ENCODE measurements at places on chromosomes 7 and 10.

DNA sequence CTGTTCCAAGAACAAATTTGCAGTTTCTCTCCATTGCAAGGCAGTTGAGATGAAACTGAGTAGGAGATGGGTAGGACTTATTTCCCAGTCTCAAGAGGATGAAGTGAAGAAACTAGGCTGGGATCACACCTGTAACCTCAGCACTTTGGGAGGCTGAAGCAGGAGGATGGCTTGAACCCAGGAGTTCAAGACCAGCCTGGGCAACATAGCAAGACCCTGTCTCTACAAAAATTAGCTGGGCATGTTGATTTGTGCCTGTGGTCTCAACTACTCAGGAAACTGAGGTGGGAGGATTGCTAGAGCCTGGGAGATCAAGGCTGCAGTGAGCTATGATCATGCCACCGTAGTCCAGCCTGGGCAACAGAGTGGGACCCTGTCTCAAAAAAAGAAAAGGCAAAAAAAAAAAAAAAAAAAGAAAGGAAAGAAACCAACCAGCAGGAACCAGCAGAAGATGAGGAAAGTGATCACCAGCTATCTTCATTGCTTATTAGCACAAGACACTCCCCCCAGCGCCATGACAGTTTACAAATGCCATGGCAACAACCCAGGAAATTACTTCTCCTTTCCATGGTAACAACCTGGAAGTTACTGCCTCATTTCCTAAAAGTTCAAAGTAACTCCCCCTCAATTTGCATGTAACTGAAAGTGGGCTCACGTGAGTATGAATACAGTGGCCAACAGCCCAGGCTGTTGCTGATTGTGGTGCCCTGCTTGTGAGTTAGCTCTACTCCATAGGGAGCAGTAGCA lies 18.3 kb upstream of the ST8SIA6 start:
- DNase-seq = no peak

- DNase-seq = no peak
These were observed 482.5 kb upstream of the AUTS2 start for GRCh38 chr7:69115788-69116187.

- no peak for DNase-seq
These were observed 178.0 kb upstream of the IGFBP3 start for GRCh38 chr7:46099076-46099475.

- no peak for DNase-seq
These were observed 294.9 kb downstream of the GLRX3 start for GRCh38 chr10:130430852-130431704.

DNA sequence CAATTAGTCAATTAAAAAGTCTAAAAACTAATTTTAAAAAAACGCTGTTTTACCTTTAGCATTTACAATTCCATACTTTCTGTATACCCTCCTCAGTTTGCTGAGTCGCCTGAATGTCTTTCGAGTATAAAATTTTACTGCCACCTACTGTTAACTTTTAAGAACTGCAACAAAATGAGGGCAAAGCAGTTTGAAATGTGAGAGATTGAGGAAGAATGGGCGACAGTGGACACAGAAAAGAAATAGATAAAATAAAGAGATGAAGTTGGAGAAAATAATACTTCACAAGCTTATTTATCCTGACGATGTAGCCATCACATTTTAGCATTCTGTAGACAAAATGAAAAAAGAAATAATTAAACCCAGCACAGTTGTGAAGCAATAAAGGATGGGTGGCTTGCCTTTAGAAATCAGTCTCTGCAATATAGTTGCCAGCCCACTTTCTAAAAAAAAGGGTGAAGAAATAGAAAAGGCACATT lies 110.8 kb upstream of the PTN start:
- no peak for DNase-seq

- DNase-seq = no peak
These were observed 242.8 kb downstream of the KLF6 start for GRCh38 chr10:3542185-3542611.

GRCh38 chr10:82150123-82150900 lies 275.3 kb downstream of the NRG3 start:
- no peak for DNase-seq

DNA sequence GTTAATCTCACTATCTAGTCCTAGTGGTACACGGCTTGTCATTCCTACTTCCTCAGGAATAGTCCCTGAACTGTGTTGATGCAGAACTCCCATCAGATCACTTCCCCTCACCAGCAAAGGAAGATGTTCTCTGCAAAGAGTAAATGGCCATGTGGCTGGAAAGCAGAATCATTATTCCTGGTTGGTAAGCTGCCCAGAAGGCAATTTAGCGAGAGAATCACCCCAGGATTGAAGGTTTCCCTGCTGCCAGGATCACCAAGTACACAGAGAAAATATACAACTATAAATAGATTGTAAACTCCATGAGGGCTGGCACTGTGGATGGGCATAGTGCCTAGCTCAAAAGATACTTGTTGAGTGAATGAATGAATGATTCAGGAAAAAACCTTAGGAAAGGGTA lies 115.0 kb downstream of the GFRA1 start:
- no peak for DNase-seq

DNA sequence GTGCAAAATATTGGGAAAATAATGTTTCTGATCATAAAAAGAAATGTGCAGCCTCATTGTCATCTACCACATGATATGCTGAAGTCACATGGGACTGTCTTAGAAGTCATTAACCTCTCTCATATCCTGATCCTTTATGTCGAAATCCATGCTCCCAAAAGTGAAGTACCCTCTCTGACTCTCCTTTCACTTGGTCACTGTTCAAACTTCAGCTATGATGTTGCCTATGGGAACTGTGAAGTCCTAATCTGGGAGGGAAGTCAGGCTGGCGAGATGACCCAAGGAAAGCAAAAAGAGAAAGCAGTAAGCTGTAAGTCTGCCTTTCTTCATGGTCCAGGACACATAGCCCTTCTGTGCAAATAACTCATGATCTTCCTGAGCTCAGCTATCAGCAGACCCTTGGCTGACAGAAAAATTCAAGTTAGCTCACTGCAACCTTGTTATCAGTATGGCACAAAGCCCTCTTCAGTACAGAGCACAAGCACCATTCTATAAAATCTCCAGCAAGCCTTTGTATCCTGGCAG lies 29.5 kb downstream of the WASL start:
- DNase-seq = no peak

DNA sequence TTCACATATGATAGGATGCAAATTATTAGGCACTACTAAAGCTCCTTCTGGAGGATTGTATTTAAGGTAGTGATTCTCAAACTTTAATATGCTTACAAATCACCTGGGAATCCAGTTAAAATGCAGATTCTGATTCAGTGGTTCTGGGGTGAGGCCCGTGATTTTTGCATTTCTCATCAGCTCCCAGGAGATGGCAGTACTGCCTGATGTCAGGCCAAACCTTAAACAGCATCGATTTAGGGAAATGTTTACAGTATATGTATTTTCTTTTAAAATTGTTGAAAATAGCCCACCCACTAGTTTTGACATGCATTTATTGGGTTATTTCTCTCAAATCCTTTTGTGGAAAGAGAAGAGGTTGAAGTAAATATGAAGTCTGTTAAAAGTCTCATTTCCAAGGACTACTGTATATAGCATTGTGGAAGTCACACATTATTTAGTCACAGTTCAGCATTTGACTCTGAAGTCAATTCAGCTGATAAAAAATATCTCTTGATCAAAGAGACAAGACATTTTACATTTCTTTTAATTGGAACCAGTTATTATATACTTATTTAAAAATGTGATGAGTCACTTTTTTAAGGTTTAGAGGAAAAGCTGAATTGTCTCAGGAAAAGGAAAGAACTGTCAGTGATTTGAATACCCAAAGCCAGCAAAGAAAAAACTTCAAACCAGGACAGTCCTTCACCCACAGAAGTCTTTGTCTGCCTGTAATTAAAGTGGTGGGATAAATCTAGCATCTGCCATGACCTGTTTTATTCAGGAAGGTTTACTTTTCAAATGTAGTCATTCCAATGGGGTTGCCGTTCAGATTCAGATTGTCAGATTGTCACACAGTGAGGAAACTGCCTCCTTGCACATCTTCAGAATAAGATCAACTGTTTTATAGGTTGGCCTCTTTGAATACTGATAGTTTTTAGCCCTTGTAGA lies 21.1 kb upstream of the HBP1 start:
- DNase-seq = no peak

- no peak for DNase-seq
These were observed 169.1 kb downstream of the LRRN3 start for GRCh38 chr7:111259991-111260390.

GRCh38 chr10:93006435-93007039 lies 54.1 kb upstream of the CYP26C1 start:
- DNase-seq = no peak

DNA sequence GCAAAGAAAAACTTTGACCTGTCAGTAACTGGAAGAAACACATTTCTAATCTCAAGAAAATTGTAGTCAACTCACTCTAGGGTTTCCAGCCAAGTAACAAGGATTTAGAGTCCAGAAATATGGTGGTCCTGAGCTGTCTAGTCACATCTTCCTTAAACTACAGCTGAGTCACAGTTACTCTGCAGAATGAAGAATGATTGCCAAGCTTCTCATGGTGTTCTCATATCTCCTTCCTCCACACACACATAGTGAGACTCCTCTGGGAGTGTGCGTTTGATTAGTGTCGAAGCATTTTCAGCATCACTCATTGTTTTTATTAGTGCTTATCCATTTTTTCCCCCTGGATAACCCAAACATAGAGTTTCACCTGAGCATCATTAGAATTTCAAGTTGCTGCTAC lies 93.1 kb upstream of the CXCL12 start:
- no peak for DNase-seq

- no peak for DNase-seq
These were observed 77.9 kb downstream of the KIAA1549 start for GRCh38 chr7:138903186-138903820.

DNA sequence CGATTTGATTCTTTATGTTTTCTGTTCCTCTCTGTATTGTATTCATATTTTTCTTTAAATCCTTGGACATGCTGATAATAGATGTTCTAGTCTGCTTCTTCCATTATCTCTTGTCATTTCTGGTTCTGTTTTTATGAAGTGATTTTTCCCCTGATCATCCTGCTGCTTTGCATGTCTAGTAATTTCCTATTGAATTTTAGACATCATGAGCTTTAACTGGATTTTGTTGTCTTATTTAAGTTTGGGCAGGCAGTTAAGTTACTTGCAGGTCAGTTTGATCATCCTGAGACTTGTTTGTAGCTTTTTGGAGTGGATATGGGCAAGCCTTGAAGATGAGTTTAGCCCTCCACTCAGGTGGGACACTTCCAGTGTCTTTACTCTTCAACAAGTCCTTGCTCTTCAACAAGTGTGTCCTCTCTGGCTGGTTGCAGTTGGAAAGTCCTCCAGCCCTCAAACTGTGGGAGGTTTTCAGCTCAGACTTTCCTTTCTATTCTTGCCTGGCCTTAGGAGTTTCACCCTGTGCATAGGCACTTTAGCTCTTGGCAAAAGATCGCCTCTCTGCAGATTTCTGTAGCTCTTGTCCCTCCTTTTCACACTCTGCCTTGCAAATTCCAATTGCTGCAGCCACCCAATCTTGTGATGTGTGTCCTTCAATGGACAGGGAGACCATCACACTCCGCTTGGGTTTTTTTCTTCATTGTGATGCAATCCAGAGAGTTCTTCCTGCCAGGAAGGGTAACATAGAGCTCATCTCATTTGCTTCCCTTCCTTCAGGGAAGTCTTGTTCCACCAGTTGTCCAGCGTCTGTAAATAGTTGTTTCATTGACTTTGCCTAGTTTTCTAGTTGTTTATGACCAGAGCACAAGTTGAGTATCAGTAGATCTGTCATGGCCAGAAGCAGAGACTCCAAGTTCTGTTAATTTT lies 197.2 kb upstream of the SH2B2 start:
- DNase-seq = no peak

GRCh38 chr7:113154117-113154516 lies 35.8 kb upstream of the SMIM30 start:
- DNase-seq = no peak

DNA sequence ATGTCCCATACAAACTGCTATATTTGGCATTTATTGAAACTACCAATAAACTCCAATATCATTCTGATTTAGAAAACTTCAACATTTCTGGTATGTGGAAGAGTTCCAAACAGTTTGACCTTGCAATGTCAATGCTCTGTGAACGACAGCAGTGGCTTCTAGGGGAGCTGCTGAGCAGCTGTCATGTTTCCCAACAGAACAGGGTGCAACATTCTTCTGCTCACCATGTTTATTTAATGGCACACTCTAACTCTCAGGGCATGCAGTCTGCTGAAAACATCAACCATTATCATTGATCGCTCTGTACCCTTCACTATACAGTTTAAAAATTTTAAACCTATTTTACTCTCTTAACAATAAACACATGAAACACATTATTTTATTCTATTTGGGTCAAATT lies 25.9 kb downstream of the LMOD2 start:
- no peak for DNase-seq

DNA sequence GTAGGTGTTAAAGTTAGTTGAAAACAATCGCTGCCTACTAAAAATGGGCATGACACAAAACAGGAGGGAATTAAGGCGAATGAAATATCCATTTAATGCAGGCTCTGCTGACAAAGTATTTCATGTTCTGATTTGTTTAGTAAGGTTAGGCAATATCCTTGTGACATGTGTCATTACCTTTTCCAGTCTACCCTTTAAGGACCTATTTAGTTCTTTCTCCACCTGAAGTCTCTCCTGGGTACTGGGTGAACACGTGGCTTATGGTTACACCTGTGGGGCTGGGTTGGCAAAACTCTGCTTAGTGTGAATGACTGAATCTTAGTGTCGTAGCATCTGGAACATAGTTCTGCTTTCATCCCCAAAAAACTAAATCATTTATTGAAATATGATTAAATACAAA lies 313.5 kb downstream of the CCDC3 start:
- no peak for DNase-seq

DNA sequence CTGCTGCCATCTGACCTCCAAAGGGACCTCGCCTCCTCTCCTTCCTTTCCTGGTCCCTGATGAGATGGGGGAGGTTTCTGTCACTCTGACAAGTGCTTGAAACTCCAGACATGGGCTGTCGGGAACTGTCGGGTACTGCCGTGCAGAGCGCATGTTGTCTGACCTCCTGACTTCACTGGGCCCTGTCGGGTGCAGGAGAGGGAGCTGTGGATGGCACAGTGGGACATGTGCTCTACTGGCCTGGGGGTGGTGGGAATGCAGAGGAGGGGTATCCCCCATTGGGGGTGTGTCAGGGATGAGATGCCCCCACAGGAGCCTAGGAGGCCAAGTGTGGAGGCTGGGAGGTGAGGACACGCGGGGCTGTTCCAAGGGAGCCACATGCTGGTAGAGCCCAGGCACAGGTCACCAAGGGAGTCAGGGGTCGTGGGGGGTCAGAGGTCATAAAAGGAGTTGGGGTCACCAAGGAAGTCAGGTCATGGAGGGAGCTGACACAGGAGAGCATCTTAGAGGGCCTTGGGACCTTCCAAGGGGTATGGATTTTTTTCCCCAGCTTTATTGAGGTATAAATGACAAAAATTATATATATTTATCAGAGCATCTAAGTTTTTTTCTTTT lies 30.9 kb downstream of the TMEM120A start:
- no peak for DNase-seq

GRCh38 chr10:14971867-14972448 lies 12.8 kb downstream of the MEIG1 start:
- DNase-seq = no peak

DNA sequence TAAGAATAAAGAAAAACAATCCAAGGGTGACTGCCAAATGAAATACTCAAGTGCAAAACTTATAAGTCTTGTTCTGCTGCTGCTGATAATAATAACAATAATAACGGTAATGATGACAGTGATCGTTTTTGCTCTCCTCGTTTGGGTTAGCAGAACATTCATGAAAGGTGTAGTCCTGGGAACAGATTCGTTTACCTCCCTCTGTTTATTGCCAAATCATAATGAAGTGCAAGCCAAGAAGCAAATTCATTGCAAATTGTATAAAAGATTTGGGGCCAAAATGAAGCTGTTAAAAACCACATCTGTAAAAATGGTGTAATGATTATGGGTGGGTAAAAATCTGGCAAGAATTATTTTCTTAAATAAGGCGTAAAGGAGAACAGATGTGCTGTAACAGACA lies 587.2 kb upstream of the MKI67 start:
- no peak for DNase-seq

Measured in cortex of kidney (tissue), 1 donor.